Tibial nerve (tissue), 4 donors: ENCODE measurements at places on chromosomes 11 and 22. TPM values are rescaled to one million over a fixed set of nuclear protein-coding genes. Genes with fewer than 3 reads are reported as not detected.

GRCh38 chr11:120079750-120080610 is 57.9 kb downstream of the TRIM29 start:
- H3K4me1 ChIP-seq: no peaks in the 10 kb centered on the region
- H3K4me3 ChIP-seq: no peak overlapping the region
- H3K27me3 ChIP-seq: no peaks in the 10 kb centered on the region
- no peaks in the 10 kb centered on the region for H3K36me3 ChIP-seq
- H3K27ac ChIP-seq: no peak overlapping the region

The STIP1 gene
- 109 TPM for total RNA-seq

GRCh38 chr11:35943713-35944502 is at the start of gene LDLRAD3:
Gene LDLRAD3 (plus strand): TSS chr11:35944062. CDS start chr11:35944099, 37 bp downstream.
- H3K4me3 ChIP-seq: peak within 1 kb of the TSS; percentile 65
- no peaks in the 10 kb centered on the region for H3K36me3 ChIP-seq
- DNase-seq: peak; percentile 61
- peaks cover 34% of the 10 kb centered on the region for H3K4me1 ChIP-seq
- H3K27ac ChIP-seq: peak within 1 kb of the TSS; percentile 70
- H3K27me3 ChIP-seq: no peaks in the 10 kb centered on the region

DNA sequence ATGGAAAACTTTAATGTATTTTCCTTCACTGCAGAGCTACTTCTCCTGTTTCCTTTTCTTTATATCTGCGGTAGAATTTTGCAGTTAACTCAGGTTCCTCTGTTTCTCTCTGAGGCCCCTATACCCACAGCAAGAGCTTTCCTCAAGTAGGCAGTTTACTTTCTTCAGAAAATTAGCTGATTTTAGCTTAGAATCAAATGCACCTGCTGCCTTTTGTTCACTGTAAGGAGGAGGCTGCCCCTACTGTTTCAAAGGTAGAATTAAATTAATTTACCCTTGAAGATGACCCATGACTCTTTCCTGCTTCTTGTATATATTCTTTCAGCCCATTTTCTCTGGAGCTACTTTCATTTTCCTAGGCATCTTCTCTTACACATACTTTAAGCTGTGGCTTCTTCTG is 68.7 kb upstream of the GDPD4 start:
- no peak overlapping the region for H3K27ac ChIP-seq
- no peaks in the 10 kb centered on the region for H3K27me3 ChIP-seq
- H3K36me3 ChIP-seq: no peaks in the 10 kb centered on the region
- no peaks in the 10 kb centered on the region for H3K4me1 ChIP-seq
- H3K4me3 ChIP-seq: no peak overlapping the region

DNA sequence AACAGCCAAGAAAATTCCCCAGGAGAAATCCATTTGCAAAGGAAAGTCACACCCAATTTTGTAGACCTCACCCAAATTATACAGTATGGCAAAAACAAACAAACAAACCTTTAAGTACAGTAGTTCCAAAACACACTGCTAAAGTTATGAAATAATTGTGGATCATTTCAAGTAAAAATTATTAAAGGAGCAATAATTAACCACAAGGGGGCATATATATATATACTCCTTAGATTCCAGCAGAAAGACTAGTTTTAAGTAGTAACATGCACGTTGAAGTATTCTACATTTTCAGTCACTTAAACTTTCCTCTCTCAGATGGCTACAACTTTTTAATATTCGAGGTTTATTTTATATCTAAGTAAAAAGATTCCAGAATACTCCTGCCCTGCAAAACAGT is 26.8 kb downstream of the RNF141 start:
- no peak overlapping the region for H3K27ac ChIP-seq
- DNase-seq: no peak
- no peaks in the 10 kb centered on the region for H3K4me1 ChIP-seq
- no peaks in the 10 kb centered on the region for H3K27me3 ChIP-seq

DNA sequence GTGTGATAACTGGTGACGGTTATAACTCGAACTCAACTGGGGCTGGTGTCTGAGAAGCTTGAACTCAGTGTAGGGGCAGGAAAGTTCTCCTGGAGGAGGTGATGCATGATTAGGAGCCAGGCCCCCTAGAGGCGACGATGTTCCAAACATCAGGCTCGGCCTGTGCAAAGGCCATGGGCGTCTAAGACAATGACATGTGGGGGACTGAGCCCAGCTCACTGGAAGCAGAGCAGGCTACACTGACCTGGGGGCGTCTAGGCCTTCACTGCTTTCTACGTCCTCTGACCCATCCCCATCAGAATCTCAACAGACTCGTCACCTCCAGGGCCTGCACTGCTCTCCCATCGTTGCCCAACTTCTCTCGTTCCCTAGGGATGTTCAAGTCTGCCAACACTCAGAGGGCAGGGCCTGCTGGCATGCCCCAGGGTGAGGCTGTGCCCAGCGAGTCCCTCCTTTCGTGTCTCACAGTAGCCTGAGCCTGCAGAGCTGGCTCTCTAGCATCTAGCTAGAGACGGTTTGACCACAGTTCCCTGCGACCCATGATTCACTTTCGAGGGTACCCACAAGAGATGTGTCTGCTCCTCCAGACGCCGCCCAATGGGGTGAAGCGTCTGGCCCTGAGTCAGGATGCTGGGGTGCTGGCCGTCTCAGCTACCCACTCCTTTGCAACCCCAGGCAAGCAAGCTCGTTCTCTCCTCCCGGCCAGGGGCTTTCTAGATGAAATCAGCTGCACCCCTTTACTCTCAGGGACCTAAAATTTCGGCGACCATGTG is 1.1 kb upstream of the ATG16L2 start:
- H3K4me3 ChIP-seq: peak overlapping the region; percentile 71
- peak overlapping the region; percentile 95 for H3K27ac ChIP-seq
- H3K27me3 ChIP-seq: no peaks in the 10 kb centered on the region
- H3K36me3 ChIP-seq: no peaks in the 10 kb centered on the region

GRCh38 chr11:122853971-122854446 is 15.7 kb downstream of the CRTAM start:
- no peaks in the 10 kb centered on the region for H3K36me3 ChIP-seq
- H3K27ac ChIP-seq: no peak overlapping the region
- H3K4me3 ChIP-seq: no peak overlapping the region
- no peaks in the 10 kb centered on the region for H3K27me3 ChIP-seq

The ANKRD13D gene
- total RNA-seq: 46.8 TPM

DNA sequence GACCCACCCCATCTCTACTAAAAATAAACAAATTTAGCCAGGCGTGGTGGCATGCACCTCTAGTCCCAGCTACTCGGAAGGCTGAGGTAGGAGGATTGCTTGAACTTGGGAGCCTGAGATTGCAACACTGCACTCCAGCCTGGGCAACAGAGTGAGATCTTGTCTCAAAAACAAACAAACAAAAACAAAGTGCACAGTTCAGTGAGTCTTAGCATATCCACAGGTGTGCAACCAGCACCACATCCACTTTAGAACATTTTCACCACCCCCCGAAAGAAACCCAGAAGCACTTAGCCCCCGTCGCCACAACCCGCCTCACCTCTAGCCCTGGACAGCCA is 27.4 kb downstream of the MB start:
- no peak for DNase-seq
- H3K27ac ChIP-seq: no peak overlapping the region
- H3K4me3 ChIP-seq: no peak overlapping the region
- peaks cover 16% of the 10 kb centered on the region for H3K4me1 ChIP-seq
- H3K27me3 ChIP-seq: no peaks in the 10 kb centered on the region

The CASP5 gene
- not detected for total RNA-seq

DNA sequence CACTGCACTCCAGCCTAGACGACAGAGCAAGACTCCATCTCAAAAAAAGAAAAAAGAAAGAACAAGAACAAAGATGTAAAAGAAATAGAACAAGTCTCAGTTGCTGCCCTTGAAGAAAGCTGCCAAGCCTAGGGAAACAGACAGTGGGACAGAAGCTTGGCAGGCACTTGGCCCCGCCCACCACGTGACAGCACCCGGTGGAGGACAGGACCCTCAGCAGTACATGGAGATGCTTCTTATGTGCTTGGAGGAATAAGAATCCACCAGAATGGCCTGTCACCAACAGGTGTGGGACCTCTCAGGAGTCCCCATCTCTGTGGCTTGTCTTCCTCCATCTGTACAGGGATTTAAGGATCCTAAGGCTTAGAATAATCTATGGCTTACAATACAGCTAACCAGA is 7.6 kb upstream of the TMPRSS6 start:
- H3K36me3 ChIP-seq: no peaks in the 10 kb centered on the region
- no peak overlapping the region for H3K27ac ChIP-seq
- H3K4me1 ChIP-seq: peaks cover 5% of the 10 kb centered on the region
- DNase-seq: no peak

DNA sequence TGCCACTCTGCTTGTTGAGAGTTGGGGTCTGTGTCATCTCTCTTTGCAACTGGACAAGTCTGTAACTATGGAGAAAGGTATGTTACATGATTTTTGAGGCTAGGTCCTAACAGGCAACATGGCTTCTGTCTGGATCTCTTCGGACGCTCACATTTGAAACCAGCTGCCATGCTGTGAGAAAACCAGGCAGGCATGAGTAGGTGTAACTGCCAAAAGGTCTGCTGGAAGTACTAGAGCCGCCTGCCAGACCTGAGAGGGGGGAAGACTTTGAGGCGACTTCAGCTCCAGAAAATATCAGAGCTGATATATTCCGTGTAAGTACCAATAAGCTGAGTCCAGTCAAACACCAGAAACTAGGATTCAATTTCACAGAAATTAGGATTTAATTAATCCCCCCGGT is 579.5 kb downstream of the LRRC4C start:
- no peak for DNase-seq
- H3K36me3 ChIP-seq: no peaks in the 10 kb centered on the region
- no peaks in the 10 kb centered on the region for H3K27me3 ChIP-seq
- no peak overlapping the region for H3K27ac ChIP-seq
- no peaks in the 10 kb centered on the region for H3K4me1 ChIP-seq
- H3K4me3 ChIP-seq: no peak overlapping the region

GRCh38 chr11:119936426-119936825 is 201.5 kb downstream of the TRIM29 start:
- no peaks in the 10 kb centered on the region for H3K27me3 ChIP-seq
- DNase-seq: no peak
- H3K4me3 ChIP-seq: no peak overlapping the region
- H3K4me1 ChIP-seq: no peaks in the 10 kb centered on the region

The PPP6R2 gene
- total RNA-seq: 64.0 TPM

- no peaks in the 10 kb centered on the region for H3K4me1 ChIP-seq
- H3K4me3 ChIP-seq: no peak overlapping the region
- peak; percentile 20 for DNase-seq
Observed at GRCh38 chr11:33635161-33635560, 65.5 kb downstream of the C11orf91 start.

- H3K4me1 ChIP-seq: peaks cover 4% of the 10 kb centered on the region
- H3K27me3 ChIP-seq: no peaks in the 10 kb centered on the region
- H3K36me3 ChIP-seq: no peaks in the 10 kb centered on the region
- no peak overlapping the region for H3K27ac ChIP-seq
- H3K4me3 ChIP-seq: no peak overlapping the region
- no peak for DNase-seq
Observed at GRCh38 chr11:95793116-95793515, 2.8 kb downstream of the CEP57 start.

GRCh38 chr22:24489011-24489410 is 6.1 kb upstream of the UPB1 start:
- peaks cover 12% of the 10 kb centered on the region for H3K27me3 ChIP-seq
- no peaks in the 10 kb centered on the region for H3K4me1 ChIP-seq
- H3K4me3 ChIP-seq: no peak overlapping the region
- H3K36me3 ChIP-seq: no peaks in the 10 kb centered on the region

The LRRC56 gene
- not detected for total RNA-seq

- no peaks in the 10 kb centered on the region for H3K27me3 ChIP-seq
- no peak for DNase-seq
- no peak overlapping the region for H3K4me3 ChIP-seq
- peak overlapping the region; percentile 78 for H3K27ac ChIP-seq
- H3K36me3 ChIP-seq: no peaks in the 10 kb centered on the region
- H3K4me1 ChIP-seq: peaks cover 53% of the 10 kb centered on the region
Observed at GRCh38 chr11:116931206-116931953, 94.0 kb upstream of the APOA1 start.

- no peaks in the 10 kb centered on the region for H3K4me1 ChIP-seq
- H3K27ac ChIP-seq: no peak overlapping the region
- no peaks in the 10 kb centered on the region for H3K36me3 ChIP-seq
- H3K27me3 ChIP-seq: no peaks in the 10 kb centered on the region
- DNase-seq: no peak
- H3K4me3 ChIP-seq: no peak overlapping the region
Observed at GRCh38 chr11:127157225-127157624, 156.7 kb upstream of the KIRREL3 start.
